ENCODE measurements at places on chromosomes 2 and 18.

GRCh38 chr2:106094131-106094841, 99.8 kb downstream of the UXS1 start:
- DNase-seq = no peak

DNA sequence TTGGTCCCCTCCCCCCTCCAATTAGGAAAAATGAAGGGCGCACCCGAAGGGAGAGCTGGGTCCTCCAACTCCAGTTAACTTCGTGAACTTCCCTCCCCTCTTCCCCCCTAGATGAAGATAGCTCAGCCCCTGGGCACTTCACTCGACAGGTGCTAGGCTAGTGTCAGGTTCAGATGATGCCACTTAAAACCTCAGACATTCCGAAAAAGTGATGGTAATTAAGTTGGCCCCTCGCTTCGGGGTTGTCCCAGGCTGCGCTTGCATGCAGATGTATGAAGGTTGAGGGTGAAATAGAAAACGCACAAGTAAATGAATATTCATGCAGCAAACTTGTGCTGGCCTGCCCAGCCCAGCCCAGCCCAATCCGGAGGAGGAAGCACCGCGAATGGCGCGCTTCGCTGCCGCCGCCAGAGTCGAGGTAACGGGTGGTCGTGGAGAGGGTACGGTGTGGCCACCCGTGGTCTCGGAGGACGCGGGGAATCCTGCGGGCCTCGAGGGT, 3.0 kb upstream of the GBX2 start:
- DNase-seq = peak; percentile 30

DNA sequence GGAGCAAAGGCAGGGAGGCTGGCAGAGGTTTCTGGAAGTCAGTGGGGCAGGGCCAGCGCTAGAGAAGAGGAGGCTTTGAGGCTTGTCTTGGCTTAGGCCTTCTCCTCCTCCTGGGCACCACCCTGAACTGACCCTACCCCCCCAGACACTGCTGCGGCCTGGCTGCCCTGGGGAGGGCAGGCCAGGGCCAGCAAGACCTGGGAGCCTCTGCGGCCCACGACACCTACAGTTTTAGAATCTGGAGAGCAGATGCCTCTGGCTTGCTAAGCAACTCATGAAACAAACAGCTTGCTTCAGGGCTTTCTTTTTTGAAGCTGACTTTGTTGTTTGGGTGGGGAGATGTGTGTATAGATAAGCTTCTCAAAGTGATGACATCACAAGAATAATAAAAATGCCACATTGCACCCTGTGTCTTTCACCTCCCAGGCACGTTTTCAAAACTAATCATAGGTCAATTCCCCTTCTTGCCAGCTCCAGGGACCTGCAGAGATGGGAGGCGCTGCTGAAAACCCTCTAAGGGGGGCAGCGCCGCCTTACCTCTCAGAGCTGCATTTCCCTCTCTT, 46.2 kb upstream of the SMAD7 start:
- no peak for DNase-seq

DNA sequence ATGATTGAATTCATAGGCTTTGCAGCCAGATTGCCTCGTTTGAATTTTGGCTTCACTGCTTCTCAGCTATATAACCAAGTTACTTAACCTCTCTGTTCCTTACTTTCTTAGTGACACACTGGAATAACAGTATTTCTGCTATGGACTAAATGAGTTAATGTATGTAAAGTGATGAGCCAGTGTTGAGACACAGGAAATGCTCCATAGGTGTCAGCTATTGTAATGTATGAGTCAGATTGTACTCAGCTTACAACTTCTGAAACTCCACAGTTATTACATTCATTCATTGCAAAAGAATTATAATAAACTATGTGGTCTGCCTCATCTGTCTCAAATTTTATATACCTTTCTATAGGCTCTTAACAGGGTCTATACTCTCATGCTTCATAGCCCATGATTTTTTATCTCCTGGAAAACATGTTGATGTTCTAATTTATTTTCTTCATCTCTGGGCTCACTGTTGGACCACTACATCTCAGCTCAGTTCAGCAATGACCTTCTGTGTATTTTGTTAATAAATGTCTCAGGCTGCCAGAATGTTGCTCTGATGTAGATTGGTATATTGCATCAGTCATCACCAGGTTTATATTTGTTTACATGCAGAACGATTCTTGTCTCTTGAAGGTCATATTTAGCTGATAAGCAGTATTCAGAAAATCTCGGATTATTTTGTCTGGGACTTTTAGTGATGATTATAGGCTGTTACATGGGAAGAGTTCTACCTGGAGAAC, 76.2 kb downstream of the MAP3K20 start:
- peak; percentile 21 for DNase-seq

DNA sequence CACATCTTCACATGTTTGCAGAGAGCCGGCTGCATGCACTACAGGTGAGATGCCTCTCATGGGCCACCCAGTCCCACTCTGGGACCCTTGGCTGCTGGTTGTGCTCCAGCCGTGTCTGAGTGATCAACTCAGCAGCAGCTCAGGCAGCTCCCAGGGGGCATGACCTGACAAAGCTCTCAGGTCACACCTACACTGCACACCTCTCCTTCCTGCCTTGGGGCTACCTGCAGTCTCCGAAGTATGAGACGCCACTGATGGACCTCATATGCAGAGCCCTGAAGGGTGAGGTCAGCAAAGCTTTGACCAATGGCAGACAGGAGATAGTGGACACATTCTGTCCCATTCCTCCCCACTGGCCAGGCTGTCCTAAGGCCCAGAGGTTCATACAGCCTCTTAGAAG, 51.4 kb downstream of the LBH start:
- no peak for DNase-seq

DNA sequence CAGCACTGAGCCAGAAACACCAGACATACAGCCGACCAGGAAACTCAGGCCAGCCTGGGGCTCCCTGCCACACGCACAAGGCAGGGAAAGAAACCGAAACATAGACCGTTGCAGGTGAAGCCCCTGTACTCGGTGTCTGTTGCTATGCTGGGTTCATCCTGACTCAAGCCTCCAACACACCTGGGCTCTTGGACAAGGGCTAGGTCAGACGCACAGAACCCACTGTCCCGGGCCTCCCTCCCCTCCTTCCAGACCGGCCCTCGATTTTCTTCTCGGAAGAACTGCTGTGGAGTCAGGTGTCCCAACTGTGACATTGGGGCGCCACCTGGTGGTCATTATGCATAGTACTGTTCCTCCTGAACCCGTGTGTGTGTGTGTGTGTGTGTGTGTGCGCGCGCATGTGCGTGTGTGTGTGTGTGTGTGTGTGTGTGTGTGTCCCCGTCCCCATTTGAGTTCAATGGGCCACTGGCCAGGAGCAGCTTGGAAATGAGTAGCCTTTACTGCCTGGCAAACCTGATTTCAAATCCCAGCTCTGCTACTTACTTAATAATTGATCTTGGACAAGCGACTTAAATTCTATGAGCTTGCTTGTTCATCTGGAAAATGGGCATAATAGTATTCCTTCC, 55.4 kb upstream of the GLI2 start:
- DNase-seq = peak; percentile 78

GRCh38 chr2:45000921-45001868, 8.1 kb downstream of the SIX2 start:
- DNase-seq = no peak

GRCh38 chr2:49980774-49981173, 826.5 kb upstream of the FSHR start:
- no peak for DNase-seq

- DNase-seq = no peak
These were observed 454.1 kb upstream of the SALL3 start for GRCh38 chr18:78525366-78526111.

DNA sequence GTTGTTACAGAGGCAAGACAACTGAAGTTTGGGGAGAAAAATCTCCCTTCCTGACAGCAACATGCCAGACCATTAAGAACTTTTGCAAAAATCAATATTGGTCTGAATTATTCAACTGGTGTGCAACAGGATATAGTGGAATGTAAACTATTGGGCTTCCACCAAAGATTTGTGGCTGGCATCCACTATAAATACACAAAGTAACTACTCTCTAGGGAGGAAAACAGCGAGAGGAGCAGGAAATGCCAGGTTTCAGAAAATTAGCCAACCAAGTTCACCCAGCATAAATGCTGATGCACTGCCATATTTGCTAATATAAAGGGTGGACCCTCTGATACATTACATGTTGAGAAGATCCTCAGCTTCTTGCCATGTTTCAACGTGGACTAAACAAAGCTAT, 267.6 kb upstream of the LYPD1 start:
- DNase-seq = no peak

DNA sequence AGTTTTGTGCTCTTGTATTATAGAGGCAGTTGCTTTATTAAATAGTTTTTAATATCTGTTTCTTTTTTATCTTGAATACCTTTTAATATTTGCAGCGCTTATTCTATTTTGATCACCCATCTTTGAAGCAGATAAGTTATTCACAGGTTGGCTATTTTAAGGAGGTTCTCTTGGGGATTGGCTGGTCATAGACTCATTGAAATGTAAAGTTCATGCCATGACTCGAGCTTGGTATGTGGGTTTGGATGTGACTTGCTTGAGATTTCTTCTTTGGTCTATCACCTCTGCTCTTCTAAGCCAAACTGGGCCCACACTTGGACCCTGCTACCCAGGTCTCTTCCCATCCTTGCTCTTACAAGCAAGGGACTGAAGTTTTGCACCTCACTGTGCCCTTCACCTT, 33.6 kb downstream of the FARP2 start:
- DNase-seq = no peak

DNA sequence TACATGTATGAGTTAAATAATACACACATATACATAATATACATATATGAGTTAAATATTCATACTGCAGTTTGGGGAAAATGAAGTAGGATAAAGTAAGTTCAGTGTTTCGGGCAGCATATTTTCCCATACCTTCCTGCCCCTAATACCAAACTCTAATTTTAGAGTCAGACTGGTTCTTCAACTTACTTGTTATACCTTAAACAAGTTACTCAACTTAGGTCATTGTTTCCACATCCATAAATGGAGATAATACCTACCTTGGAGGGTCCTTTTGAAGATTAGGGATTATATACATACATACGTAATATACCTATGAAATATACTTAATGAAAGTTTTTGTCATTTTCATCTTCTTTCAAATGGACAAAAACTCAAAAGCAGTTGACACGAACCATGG, 8.4 kb downstream of the MEMO1 start:
- DNase-seq = no peak

DNA sequence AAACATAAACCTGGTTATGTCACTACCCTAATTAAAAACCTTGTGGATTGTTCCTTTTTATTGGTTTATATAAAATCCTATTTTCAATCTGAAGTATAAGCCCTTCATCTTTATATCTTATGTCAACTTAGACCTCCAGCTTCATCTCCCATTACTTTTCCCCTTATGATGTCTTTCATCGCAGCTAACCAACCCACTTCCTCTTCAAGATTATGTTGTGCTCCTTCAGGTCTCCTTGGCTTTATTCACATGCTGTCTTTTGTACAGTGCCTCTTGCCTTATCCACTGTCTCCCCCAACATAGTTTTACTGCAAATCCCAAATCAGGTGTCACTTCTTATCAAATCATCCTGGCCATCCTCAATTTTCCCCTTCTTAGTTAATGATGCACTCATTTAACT, 25.9 kb downstream of the MBD5 start:
- no peak for DNase-seq

- no peak for DNase-seq
These were observed 20.2 kb downstream of the CRACDL start for GRCh38 chr2:98915751-98916358.

DNA sequence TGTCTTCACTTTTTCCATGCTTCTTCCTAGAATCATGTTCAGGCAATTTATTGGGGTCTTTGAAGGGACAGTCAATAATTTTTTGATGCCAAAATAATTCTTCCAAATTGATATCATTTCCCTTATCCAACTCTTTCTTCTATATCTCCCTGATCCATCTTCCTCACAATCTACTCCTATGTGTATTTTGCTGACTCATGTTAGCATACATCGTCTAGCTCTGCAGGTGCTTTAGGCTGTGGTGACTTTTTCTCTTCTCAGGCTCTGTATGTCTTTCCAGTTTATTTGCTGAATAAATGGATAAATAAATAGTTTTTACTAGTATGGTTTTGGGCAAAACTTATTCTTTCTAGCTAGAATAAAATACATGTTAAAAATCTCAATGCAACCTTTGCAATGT, 1650.9 kb upstream of the TMEFF2 start:
- DNase-seq = no peak

- no peak for DNase-seq
These were observed 7.3 kb downstream of the ALPP start for GRCh38 chr2:232385660-232386489.

- no peak for DNase-seq
These were observed 30.8 kb downstream of the CCDC150 start for GRCh38 chr2:196670342-196670741.

DNA sequence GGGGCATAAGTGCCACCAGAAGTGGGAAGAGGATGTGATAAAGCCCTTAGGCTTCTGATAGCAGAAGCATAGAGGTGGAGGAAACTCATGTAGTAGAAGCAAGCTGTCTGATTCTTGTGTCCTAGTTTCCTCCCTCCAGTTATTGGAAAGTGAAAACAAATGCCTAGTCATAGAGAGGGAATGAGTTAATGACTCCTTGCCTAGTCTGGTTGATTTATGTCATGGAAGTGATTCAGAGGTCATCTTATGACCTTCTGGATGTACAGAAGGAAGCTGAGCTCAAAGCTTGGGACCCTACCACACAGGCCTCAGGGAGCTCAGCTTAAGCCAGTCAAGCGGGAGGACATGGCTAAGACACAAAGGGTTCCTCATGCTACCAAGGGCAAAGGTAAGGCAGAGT, 232.2 kb downstream of the THSD7B start:
- no peak for DNase-seq

DNA sequence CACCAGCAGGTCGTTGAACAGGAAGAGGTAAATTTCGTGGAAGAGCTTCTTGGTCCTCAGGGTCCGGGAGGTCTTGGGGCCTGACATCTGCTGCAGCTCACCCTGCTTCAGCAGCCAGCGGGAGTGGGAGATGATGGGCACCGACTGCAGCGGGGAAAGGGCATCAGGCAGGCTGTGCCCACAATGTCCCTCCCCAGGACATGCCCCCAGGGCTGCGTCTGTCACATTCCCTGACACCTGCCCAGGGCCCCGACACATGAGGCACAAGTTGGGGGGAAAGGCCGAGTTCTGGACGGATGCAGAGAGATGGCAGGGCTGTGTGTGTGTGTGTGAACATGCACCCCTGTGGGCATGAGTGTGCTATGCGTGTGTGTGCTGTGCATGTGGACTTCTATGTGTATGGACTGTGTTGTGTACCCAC, 13.9 kb downstream of the SNORC start:
- no peak for DNase-seq

- no peak for DNase-seq
These were observed 15.0 kb upstream of the TANC1 start for GRCh38 chr2:158953454-158953853.

DNA sequence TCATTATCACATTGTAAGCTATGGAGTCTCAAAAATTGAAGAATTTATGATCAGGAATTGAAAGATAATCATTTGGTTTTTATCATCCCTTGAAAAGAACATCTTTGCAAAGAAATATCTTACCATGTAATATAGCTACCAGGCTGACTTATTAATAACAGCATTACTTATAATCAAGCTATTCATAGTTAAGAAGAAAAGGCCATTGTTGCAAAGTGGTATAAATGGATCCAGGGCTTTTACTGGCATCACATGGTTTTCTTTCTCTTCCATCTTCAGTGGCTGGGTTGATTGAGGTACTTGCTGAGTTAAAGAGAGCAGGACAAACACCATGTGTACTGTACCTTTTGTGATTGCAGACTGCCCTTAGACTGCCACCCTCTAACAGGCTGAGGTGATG, 39.6 kb downstream of the MFSD6 start:
- DNase-seq = no peak

Data from GM13977 (cell line).